ENCODE measurements at places on chromosomes 6 and 20.

DNA sequence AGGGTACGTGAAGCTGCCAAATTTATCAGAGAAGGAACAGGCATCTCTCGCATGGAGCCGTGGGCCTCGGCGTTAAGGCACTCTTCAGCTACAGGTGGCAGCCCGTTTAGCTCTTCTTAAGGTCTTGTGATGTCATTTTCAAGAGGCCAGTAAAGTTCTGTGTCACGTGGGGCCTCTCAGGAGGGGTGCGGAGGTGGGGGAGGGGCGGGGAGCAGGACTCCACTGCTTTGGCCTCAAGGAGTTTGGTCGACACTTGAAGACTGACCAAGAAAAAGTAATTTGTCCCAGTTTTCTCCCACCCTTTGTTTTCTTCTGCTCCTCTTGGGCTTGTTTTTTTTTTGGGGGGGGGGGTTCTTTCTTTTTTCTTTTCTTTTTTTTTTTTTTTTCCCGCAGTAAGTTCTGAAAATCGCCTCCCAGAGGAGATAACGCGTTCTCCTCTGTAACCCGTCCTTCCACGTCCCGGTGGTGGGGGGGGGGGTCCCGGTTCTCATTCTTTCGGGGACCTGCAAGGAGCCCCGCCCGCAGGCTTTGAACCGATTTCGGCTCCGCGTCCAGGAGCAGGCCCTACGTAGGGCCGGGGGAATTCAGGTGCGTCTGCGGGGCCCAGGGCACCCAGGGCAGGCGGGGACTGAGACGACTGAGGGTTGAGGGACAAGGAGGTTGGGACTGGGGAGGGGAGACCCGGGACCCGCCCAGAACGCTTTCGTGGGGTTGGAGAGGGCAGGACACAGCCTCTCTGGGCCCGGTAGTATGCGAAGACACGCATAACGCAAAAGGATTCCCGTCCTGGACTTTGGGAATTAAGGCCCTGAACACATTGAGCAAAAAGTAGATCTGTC, 26.0 kb downstream of the GPX6 start:
- peak; percentile 67 for DNase-seq

DNA sequence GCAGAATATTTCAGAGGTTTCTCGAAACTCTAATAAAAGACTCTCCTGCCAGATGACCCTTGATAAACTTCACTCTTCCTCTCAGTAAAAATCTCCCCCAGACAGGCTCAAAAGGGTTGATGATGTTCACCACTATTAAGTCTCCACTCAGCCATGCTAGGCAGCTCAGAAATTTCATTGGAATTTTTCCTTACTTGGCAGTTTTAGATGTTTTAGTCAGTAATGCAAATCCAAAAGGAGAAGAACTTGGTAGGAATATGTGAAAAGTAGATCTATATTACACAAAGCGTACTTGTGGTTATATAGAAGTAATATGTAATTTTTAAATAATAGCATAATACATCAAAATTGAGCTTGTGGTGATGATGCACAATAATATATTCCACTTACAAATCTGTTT, 333.0 kb downstream of the PHF3 start:
- DNase-seq, result no peak

DNA sequence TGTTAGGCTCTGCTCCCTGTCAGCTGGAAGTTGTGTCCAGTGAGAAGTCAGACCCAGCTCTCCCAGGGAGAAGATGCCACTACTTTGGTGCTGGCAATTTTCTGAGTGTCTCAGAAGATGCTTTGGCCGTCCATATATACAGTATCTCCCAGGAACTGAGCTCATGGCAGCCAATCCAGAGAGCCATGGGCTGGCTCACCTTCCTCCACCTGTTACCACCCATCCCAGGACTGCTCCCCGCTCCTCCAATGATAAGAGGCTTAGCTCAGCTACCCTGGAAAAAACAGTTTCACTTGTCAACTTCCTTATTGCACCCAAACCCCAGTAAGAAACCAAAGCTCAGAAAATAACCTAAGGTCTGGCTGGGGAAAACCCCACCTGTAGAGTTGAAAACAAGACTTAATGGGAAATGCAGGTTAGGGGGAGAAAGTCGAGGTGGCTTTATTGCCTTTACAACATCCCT, at the start of gene BNIP5:
Gene BNIP5, minus strand, starts transcription at position 110 of the 463 bp plus-strand sequence. CDS start 6,198 bp downstream, outside the sequence.
- no peak for DNase-seq

- no peak for DNase-seq
These were observed 3.7 kb downstream of the KCNK17 start for GRCh38 chr6:39310542-39310941.

GRCh38 chr6:169980826-169981450, 229.5 kb downstream of the ERMARD start:
- no peak for DNase-seq

- DNase-seq, result no peak
These were observed 60.0 kb downstream of the EFCAB8 start for GRCh38 chr20:32918751-32919150.

DNA sequence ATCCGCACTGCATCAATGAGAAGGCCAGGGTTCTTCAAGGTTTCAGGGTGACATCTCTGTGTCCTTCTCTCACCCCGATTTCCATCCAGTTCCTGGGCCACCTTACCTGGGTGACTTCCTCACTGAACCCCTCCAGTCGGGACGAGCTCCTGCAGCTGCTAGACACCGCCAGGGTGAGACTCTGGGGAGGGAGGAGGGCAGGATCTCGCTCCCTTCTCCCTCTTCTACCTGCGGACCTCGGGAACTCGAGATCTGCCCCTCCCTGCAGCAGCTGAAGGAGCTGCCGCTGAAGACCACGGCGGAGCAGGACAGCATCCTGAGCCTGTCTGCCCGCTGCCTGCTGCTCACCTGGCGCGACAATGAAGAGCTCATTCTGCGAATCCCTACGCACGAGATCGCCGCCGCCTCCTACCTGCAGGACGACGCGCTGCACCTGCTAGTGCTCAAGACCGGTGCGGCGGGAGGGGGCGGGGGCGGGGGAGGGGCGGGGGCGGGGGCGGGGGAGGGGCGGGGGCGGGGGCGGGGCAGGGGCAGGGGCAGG, 7.5 kb downstream of the CCM2L start:
- peak; percentile 57 for DNase-seq

DNA sequence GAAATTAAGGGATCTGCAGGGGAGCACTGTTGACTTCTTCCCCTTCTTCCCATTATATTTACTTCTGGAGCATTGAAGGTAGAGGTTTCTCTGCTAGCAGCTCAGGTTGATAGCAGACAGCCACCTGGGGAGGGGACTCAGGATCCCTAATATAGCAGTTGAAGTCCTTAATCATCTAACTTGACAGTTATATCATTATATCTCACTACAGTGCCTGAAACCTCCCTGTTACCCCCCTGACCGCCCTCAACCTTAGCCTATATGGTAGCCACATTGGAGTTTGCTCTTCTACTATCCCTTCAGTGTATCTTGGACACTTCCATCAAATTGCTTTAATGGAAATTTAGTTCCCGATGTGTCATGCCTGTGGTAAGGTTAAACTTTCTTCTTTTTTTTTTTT, 7.0 kb downstream of the RALGAPB start:
- DNase-seq, result no peak

- DNase-seq, result no peak
These were observed 184.2 kb downstream of the KHDC1L start for GRCh38 chr6:73041051-73041450.

DNA sequence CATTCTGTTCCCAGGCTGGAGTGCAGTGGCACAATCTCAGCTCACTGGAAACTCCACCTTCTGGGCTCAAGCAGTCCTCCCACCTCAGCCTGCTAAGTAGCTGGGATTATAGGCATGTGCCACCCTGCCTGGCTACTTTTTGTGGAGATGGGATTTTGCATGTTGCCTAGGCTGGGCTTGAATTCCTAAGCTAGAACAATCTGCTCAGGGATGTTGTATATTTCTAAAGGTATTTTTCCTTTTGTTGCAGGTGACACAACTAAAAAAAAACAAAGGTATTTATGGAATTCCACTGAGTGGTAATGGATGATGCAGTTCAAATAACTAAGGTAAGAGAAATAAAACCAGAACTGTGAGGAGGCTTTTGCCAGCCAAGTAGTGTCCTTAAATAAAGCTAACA, 49.7 kb downstream of the PTPRA start:
- DNase-seq, result no peak

- DNase-seq, result no peak
These were observed 155.8 kb downstream of the EYA4 start for GRCh38 chr6:133396984-133397348.

DNA sequence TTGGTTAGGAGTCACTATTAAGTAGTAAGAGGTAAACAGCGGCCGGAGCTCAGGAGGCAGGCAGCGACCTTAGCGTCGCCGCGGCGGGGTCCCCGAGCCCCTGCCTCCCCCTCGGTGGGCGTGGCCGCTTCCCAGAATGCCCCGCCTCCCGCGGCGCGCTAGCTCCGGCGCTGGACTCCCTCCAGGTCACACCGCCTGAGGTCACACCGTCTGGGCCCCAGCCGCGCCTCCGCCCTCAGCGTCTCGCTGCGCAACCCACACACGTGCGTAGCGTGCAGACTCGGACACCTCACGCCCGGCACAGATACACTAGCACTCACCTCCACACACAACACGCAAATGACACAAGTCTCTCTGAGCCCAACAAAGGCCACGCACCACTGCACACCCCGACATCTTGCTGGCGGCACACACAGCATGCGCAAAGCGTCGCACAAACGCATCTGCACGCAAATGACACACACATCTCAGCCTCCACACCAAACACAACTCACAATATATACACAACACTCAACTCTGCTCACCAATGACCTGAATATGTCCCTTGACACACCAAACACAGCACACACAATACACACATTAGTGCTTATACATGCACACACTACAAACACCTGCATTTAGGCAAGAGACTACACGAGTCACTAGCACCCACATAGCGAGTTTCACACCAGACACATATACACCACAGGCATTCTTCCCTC, 17.6 kb upstream of the CDKN1A start:
- DNase-seq, result no peak

DNA sequence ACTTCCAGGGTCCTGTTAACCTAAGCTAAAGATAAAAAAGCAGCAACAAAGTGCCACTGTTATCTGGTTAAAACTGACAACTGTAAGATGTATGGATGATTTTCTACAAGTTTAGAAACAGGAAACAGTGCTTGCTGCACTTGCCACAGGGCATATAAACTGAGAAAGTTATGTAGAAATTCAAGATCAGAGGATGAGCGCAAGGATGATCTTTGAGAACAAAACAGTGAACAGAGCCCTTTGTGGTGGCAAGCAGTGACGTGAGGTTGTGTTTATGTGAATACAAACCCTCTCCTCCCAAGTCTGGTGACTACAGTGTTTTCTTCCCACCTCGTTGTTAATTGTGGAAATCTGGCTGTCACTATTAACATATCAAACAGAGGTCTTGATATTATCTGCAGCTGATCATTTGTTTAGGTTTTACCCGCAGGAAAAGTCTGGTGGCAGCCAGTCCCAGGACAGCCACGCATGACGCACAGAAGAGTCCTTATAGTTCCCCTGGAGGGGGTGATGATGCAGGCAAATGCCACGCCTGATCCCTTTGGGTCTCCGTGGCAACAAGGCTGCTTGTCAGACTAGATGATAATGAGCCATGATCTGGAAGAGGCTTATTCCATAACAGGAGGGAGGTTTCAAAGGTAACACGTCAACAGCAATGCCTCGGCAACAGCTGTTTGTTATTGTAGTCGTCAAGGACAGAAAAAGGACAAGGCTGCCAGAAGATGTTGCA, 43.1 kb upstream of the TNFAIP3 start:
- DNase-seq, result peak; percentile 71

- no peak for DNase-seq
These were observed 9.2 kb downstream of the SIM1 start for GRCh38 chr6:100455230-100456124.

- peak; percentile 26 for DNase-seq
These were observed 104.9 kb downstream of the FOXO3 start for GRCh38 chr6:108665495-108666196.

DNA sequence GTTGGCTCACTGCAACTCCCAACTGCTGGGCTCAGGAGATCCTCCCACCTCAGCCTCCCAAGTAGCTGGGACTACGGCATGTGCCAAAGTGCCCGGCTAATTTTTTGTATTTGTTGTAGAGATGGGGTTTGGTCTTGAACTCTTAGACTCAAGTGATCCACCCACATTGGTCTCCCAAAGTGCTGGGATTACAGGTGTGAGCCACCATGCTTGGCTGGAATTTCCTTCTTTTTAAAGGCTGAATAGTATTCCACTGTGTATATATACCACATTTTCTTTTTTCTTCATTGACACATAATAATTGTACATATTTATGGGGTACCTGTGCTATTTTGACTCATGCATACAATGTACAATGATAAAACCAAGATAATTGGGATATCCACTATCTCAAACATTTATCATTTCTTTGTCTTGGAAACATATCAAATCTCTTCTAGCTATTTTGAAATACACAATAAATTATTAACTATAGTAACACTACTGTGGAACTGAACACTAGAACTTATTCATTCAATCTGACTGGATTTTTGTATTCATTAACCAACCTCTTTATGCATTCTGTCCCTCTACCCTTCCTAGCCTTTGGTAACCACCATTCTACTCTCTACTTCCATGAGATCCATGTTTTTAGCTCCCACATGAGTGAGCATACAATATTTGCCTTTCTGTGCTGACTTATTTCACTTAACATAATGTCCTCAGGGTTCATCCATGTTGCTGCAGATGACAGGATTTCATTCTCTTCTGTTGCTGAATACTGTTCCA, 7.8 kb downstream of the MDC1 start:
- DNase-seq, result no peak

- DNase-seq, result no peak
These were observed 58.7 kb downstream of the INSM1 start for GRCh38 chr20:20426655-20426907.

GRCh38 chr6:56802584-56802983, 152.3 kb upstream of the BEND6 start:
- DNase-seq, result no peak

- no peak for DNase-seq
These were observed 26.8 kb downstream of the RALGAPA2 start for GRCh38 chr20:20685635-20686034.

GRCh38 chr20:53412577-53413185, 181.0 kb downstream of the ZNF217 start:
- no peak for DNase-seq

- no peak for DNase-seq
These were observed 19.4 kb downstream of the MAP3K5 start for GRCh38 chr6:136772685-136773472.

DNA sequence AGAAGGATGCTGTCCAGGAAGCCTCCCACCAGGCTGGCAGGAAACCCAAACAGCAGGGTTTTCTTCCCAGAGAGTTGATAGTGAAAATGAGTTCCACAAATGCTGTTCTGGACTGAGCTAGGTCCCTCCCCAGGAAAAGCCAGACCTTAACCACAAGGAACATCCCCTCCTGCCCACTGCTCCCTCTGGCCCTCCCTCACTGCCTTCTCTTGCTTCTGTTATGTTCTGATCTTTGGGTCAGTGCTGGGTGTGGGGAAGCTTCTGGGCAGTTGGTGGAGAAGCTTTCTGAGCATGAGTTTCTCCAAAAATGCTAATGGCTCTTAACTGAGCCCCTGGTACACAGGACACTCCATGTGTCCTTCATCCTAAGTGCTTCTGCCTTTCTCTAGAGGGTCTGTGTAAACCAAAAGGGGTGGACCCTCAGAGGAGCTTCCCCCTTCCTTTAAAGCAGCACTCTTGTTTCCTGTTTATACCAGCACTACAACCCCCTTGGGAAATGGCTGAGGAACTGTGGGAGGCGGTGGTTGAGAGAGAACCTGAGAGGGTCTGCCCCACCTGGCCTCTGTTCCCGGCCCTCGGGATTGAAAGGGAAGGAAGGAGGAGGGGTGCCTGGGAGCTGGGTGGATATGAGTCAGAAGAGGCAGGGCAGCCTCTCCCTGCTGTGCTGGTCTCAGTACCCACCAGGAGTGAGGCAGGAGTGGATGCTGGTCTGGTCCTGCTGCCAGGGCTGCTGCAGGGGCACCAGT, 42.0 kb downstream of the CDS2 start:
- DNase-seq, result no peak

GRCh38 chr6:143637691-143638090, 40.1 kb upstream of the PHACTR2 start:
- DNase-seq, result no peak
